ENCODE measurements at places on chromosomes 2 and 18.

DNA sequence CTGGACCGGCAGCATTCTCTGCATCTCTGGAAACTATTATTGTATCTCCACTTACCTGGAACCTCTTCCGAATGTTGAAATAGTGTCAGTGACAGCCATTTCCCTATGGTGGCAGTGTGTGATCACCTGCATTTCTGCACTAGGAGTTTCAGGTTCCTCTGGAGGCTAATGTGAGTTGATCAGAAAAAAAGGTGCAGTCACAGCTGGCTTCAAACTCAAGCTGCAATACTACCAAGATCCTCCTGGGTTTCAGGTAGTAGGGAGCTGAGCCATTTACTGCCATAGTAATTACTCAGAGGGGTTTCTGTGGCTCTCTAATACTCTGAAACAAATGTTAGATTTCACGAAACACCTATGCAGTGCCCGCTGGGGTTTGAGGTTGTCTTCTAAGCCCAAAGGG is 183.5 kb upstream of the OSR1 start:
- no peak for DNase-seq

DNA sequence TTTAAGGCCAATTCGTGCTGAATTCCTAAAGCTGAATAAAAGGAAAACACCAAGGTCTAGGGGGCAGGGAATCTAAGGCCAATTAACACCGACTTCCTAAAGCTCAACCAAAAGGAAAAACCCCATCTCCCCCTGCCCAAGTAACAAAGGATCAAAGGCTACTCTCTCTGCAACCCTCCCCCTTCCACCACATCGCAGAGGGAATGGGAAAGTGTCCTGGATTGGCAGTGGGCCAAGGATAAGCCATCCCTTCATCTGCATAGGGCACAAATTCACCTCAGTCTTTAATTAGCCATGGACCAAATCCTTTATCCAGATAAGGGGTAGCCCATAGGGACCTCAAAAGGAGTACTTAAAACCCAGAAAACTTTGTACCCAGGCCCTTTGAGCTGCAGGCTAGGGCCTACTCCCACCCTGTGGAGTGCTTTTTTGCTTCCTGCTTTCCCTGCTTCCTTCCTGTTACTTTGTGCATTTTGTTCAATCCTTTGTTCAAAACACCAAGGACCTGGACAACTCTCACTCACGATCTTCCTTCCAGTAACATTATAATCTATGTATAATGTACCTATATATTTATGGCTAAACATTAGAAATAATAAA is 2119.8 kb upstream of the CELF4 start:
- DNase-seq, result no peak

- no peak for DNase-seq
These were observed 18.7 kb downstream of the ZFP36L2 start for GRCh38 chr2:43207553-43208300.

- no peak for DNase-seq
These were observed 569.3 kb downstream of the TDRD15 start for GRCh38 chr2:21693081-21693480.

- no peak for DNase-seq
These were observed 29.2 kb downstream of the CAPN14 start for GRCh38 chr2:31188131-31188530.

- no peak for DNase-seq
These were observed 381.0 kb upstream of the MEX3C start for GRCh38 chr18:51578406-51578980.

DNA sequence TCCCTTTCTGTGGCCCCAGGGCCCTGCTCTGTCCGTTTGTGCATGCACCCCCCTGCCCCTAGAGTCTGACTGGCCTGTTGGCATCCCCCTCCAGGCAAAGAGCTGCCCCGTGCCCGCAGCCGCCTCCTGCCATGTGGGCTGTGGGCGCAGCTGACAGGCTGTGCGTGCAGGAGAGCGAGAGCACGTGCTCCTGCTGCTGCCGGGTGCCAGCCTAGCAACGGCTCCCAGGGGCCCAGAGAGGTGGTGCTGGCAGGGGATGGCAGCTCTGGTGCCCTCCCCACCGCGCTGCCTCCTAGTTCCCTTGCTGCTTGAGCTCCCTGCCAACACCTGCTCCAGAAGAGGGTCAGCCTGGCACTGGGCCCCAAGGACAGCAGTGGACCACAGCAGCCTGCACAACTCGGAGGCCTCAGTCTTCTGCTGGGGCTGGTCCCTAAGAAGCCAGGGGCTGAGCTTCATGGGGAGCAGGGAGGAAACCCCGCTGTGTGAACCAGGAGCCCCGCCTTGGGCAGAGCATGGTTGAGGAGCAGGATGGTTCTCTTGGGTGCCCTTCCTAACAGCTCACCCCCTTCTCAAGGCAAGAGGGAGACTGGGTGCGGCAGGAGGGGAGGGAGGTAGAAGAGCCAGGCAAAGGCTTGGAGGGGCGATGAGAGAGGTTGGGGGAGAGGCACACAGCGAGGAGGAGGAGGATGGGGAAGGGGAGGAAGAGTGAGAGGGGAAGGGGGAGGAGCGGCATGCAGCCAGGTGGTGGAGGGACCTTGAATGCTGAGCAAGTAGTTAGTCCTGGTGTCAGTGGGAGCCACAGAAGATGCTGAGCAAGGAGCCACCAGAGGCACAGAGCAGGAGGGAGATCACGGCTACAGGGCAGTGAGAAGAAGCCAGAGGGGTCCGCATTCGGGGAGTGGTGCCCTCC is 23.8 kb upstream of the PTMA start:
- DNase-seq, result peak; percentile 90

- DNase-seq, result no peak
These were observed 212.2 kb downstream of the CAMKMT start for GRCh38 chr2:44573996-44574395.

DNA sequence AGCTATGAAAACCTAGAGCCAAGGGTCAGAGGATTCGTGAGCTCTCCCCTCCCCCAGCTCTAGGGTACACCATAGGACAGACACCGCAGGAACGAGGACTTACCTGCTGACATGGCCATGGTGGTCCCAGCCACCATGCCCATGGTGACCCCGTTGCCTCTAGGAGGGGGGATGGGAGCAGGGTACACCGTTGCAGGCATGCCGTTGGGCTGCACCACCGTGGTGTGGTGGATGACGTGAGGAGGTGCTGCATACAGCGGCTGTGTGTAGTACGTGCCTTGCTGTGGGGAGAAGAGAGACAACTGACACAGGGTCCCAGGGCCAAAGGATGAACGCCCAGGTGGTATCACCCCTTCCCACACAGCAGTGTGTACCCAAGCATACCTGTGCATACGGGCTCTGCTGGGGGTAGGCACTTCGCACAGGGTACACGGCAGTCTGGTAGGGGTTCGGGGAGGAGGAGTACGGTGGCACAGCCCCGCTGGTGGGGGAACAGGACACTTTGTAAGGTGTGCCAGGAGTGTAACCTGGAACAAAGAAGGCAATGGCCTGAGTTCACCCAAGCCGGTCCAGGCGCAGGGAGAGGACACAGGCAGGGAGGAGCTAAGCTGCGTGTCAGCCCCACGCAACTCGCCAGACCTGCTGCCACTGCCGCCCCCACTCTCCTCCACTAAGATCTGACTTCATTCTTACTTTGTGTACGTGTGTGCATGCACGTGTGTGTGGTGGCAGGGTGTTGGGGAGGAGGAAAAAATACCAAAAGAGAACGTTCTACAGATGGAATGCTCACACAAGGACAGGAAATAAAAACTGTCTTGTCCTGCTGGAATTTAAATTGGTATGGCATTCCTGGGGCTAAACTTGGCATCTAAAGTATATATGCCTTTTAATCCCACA is 37.8 kb downstream of the FAM168B start:
- no peak for DNase-seq

GRCh38 chr18:79070486-79070885 is 1.3 kb downstream of the ATP9B start:
- DNase-seq, result no peak

- no peak for DNase-seq
These were observed 515.0 kb upstream of the HS6ST1 start for GRCh38 chr2:128833664-128834027.

- no peak for DNase-seq
These were observed 40.1 kb upstream of the EPHA4 start for GRCh38 chr2:221612161-221612560.

DNA sequence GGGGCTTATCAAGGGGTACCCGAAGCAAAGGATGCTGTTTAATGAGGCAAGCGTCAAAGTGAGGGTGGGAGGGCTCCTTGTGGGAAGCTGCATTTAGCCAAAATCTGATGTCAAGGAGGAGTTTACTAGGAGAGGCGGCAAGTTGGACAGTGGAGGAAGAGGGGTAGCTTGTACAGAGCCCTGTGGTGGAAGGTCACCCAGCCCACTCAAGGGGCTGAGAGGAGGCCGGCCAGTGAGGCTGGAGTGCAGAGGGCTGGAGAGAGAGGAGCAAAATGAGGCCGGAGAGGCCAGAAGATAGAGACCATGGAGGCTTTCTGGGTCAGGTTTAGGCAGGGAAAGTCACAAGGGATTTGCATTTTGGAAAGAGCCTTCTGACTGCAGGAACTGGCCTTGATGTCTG is 49.5 kb downstream of the ASB1 start:
- DNase-seq, result no peak

DNA sequence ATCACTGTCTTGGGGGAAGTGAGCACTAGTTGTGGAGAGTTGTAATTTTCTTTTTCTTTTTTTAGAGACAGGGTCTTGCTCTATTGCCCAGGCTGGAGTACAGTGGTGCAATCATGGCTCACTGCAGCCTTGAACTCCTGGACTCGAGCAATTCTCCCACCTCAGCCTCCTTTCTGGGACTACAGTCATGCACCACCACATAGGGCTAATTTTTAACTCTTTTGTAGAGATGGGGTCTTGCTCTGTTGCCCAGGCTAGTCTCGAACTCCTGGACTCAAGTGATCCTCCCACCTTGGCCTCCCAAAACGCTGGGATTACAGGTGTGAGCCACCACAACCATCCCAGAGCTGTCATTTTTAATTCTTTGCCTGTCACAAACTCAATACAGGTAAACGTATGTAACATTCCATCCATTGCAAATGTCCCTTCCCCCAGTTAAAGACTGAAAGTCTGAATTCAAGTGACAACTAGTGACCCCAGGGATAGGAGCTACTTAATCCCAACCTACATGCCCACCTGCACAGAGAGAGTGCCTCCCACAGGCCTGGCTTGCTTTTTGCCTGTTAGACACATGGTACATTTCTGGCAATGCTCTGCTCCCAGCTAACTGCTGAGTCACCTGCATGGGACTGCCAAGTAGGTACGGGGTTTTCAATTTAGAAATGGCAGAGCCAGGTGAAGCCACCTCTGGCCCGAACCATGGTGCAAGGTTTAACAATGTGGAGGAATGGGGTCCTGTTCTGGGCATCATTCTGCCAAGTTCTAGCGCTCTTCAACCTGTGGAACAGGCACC is 60.6 kb downstream of the CYB5A start:
- DNase-seq, result no peak

DNA sequence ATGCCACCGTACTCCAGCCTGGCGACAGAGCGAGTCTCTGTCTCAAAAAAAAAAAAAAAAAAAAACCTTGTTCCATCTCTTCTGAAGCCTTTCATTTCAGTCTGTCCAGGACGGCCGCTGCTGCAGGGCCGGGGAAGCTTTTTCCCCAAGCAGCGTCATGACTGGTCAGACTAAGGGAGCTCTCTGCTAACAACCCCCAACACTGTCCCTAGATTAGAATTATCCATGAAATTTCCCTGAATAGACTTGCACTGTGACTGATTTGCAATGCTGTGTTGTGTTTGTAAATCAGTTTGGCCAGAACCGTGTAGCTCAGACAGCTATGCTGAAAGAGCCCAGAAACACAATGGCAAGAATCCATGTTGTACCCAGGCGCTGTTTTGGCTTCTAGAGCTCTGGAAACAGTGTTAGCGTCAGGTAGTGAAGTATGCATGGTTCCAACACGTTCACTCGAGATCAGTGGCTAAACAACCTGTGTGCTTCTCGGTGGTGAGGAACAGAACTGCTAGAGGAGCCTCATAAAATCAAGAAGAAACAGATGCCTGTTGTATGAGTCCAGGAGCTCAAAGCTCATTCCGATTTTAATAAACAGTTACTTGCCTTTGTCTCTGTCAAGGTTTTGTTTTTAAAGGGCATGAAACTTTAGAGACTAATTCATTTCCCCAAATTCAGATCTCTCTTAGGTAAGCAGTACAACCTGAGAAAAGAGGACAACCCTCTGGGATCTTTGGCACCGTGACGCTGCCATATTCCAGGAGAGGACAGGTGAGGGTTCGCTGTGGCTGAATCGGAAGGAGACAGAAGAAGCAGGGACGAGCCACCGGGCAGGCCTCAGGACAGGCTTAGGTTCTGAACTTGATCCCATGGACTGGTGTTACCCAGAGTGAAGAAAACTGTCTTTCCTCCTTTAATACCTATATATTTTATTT is 43.5 kb downstream of the GORASP2 start:
- no peak for DNase-seq

DNA sequence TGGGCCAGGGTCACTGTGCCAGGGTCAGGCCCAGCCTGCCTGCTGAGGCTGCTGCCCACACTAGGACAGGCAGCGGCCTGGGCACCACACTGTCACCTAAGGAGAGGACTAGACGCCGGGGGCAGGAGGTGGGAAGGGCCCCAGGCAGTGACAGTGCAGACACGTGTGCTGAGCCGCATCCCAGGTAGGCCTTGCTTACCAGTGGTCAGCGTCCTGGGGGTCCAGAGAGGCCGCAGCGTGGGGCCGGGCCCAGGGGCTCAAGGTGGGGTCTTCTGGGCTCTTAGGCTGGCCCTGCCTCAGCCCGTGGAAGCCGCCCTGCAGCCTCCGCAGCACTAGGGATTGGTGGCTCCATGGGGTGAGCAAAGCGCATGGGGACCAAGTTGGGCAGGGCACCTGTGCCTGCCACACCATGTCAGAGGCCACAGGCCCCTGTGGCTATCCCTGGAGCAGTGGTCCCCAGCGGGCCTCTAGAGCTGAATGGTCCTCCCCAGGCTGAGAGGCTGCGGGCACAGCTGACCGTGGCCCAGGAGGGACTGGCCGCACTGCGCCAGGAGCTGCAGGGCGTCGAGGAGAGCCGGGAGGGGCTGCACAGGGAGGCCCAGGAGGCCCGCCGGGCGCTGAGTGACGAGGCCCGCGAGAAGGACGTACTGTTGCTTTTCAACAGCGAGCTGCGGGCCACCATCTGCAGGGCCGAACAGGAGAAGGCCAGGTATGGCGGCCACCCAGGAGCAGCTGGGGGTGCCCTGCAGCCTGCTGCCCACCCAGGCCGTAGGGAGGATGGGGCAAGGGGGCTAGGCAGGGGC is 35.2 kb upstream of the SNED1 start:
- DNase-seq, result no peak

- DNase-seq, result no peak
These were observed 516.6 kb upstream of the ZEB2 start for GRCh38 chr2:145036421-145037011.

Data from globus pallidus (tissue), 1 donor.